Hindlimb muscle (tissue), 1 donor: ENCODE measurements at places on chromosomes 1 and 21. TPM values are rescaled to one million over a fixed set of nuclear protein-coding genes. Genes with fewer than 3 reads are reported as not detected.

DNA sequence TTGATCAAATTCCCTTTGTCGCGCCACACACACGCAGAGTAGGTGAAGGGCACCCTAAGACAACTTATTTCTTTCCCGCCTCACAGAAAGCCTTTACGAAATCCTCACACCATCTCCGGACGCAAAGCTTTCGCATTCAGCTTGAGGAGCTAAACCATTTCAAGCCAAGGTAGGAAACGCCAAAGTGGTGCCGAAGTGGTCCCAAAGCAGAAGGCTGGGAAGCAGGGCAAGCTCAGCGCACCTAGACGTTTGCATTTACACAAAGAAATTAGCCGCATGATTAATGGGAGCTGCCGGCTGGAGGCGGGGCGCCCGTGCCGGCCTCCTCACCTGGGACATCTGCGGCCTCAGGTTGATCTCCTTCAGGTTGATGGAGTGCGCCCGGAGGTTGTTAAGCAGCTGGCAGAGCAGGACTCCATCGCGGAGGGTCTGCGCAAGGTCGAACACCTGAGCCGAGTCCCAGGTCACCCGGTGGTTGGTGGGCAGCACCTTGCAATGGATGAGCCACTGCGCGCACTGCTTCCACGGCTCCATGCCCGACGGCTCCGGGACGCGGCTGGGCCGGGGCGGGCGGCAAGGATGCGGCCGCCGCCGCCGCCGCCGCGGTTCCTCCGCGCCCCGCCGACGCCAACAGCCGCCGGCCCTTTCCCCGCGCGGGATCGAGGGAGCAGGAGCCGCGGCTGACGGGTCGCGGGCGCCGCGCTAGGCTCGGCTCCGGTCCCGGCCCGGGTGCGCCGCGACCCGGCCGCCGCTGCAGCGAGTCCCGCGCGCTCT is 457 bp downstream of the VAV3 start:
- no peak for DNase-seq

PDIK1L gene
- polyA plus RNA-seq, result 5.6 TPM

DNA sequence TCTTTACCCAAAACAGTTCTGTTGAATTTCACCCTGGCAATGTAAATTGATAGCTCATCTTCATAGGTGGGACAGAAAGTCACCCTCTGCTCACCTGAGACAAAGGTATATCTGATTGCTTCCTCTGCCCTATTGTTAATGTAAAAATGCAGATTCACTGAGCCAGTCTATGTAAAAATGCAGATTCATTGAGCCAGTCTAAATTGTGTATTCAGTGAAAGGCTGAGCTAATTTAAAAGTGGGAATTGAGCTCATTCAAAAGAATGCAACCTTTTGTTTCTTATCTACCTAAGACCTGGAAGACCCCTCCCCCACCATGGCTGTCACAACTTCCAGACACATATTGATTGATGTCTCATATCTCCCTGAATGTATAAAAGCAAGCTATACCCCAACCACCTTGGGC is 4.8 kb upstream of the MYSM1 start:
- no peak for DNase-seq

DNA sequence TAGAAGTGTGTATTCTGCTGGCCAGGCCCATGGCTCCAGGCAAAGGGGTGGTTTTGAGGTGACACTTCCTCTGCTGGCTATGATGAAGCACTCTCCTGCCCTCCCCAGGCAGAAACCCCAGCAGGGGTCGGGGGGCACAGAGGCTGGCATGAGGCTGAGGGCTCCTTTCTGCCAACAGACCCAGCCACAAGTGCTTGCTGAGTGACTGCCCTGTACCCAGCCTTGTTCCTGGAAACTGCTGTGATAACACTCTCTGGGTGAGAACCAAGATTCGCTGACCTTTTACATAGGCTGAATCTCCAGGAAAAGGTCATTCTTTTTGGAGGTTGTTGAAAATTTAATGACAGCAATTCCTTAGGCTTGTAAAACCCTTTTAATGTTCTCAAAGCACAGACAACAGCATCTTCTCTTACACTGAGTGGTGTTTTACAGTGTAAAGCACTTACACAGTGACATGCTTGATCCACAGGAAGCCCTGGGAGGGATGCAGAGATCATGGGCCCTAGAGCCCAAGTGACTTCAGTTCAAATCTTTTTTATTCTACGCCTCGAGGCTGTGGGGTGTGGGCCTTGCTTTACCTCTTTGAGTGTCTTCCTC is 155.5 kb upstream of the FGGY start:
- DNase-seq, result no peak

DNA sequence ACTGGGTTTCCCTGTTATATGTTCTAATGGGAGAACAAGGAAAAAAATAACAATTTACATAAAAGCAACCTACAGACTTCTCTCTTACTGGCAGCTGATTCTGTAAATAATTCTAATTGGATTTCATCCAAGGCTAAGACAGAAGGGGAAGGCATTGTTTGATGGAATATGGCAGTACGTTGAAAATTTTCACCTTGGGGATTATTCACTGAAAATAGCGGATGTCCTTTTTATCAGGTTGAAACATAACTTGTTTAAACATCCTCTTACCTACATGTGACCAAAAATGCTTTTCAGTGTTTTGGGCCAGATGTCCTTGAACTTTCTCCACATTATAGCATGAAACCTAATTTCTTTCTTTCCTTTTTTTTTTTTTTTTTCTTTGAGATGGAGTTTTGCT is 24.9 kb downstream of the TSNAX start:
- no peak for DNase-seq

DNA sequence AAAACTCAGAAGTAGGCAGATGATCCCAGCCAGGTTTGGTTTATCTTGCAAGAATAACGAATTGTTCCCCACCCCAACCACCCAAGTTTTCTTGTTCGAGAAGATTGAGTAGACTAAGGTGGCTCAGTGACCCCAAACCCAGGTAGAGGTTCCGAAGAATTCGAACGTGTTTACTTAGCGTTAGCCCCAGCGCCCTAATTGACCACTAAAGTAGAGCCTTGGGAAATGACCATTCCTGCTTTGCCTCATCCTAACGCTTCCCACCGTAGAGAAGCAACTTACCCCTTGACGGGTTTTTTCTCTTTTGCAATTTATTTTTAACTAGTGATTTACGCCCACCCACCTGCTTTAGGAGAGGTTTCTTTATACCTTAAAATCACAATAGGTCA is 870 bp downstream of the FBXO28 start:
- no peak for DNase-seq
